ENCODE measurements at places on chromosomes 13 and 19.

GRCh38 chr19:5719274-5719960 is 529 bp downstream of the LONP1 start:
- DNase-seq = no peak

- no peak for DNase-seq
Measured at GRCh38 chr13:97496511-97496910, 62.5 kb downstream of the RAP2A start.

GRCh38 chr19:11355160-11356073 is at the start of gene PLPPR2:
TSS of gene PLPPR2 (plus strand) at chr19:11355432. CDS start at chr19:11357674, 2,242 bp downstream.
- DNase-seq = peak; percentile 90

- DNase-seq = no peak
Measured at GRCh38 chr13:72166102-72166650, 299.2 kb upstream of the DACH1 start.

- peak; percentile 83 for DNase-seq
Measured at GRCh38 chr19:7534531-7535046, 928 bp upstream of the PNPLA6 start.

DNA sequence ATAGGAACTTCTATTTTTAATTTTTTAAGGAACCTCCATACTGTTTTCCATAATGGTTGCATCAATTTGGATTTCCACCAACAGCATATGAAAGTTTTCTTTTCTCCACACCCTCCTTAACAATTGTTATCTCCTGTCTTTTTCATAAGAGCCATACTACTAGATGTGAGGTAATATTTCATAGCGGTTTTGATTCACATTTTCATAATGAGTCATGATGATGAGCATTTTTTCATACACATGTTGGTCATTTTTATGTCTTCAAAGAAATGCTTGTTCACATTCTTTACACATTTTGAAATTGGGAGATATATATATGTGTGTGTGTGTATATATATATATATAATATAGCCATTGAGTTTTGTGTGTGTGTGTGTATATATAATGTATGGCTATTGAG is 420.3 kb upstream of the PCDH9 start:
- DNase-seq = no peak

DNA sequence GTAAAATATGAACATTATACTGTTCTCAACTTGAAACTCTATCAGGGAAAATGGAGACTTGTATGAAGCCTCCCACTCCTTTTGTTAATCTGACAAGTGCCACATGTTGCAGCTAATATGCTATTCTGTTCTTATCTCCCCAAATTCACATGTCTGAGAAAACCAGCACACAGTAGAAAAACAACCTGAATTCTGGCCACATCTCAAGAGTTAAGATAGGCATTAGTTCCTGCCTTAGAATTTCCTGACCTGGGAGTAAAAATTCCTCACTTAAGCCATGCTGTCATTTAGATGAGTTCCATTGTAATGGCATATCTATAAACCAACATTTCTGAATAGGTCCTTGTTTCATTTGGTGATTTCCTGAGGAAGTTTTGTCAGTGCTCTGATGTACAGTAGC is 1098.5 kb downstream of the EFNB2 start:
- no peak for DNase-seq

DNA sequence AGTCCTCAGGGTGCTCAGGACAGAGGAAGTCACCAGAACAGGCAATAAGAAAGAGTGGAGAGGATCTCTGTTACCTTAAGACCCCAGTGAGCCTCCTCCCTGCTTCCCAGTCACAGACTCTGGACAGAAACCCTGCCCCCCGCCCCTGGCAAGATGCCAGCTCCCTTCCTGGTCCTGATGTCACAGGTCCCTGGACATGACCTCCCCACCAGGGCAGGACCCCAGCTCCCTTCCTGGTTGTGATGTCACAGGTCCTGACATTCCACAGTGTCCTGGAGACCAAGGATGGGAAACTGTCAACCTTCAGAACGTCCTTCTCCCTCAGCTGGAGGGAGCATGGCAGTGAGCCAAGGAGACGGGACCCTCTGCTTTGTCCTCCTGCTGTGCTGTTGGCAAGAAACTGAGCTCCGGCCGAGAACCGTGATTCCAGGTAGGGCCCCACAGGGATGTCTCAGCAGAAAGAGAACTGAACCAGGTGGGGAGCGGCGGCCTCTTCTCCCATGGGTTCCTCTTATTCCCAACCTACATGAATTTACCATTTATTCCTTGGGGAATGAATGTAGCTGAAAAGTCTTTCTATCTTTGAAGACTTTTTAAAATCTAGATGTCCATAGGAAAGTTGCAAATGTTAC is at the start of gene SPACA7:
SPACA7 (plus strand) TSS at position 306 of the 632 bp plus-strand sequence; CDS start at position 337, 31 bp downstream.
- DNase-seq = no peak

GRCh38 chr13:110850840-110851239 is 64.0 kb downstream of the ANKRD10 start:
- DNase-seq = no peak

- no peak for DNase-seq
Measured at GRCh38 chr13:80866921-80867320, 526.0 kb upstream of the SPRY2 start.

- DNase-seq = peak; percentile 55
Measured at GRCh38 chr19:34041925-34042521, 130.3 kb upstream of the LSM14A start.

DNA sequence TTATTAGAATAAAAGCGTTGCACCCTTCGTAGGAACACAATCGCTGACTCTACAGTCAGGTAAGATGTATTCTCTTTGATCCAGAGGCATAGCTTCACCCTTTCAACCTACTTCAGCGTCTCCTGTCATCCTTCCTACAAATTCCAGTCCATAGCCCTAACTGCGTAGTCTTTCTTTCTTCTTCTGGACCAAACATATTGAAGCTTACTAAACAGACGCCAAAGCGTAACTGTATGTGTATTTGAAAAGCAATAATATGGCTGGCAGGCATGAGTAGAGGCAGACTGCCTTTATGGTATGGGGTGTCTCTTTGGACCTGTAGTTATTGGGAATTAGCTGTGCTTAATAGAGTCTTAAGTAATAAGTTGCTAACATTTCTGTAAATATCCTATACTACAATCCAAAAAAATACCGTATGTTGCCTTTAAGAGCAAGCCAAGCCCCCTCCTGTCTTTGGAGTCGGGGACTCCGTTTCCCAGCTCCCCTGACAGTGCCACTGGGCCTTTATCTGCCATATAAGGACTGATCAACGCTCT is 392 bp upstream of the ZNF548 start:
- no peak for DNase-seq

DNA sequence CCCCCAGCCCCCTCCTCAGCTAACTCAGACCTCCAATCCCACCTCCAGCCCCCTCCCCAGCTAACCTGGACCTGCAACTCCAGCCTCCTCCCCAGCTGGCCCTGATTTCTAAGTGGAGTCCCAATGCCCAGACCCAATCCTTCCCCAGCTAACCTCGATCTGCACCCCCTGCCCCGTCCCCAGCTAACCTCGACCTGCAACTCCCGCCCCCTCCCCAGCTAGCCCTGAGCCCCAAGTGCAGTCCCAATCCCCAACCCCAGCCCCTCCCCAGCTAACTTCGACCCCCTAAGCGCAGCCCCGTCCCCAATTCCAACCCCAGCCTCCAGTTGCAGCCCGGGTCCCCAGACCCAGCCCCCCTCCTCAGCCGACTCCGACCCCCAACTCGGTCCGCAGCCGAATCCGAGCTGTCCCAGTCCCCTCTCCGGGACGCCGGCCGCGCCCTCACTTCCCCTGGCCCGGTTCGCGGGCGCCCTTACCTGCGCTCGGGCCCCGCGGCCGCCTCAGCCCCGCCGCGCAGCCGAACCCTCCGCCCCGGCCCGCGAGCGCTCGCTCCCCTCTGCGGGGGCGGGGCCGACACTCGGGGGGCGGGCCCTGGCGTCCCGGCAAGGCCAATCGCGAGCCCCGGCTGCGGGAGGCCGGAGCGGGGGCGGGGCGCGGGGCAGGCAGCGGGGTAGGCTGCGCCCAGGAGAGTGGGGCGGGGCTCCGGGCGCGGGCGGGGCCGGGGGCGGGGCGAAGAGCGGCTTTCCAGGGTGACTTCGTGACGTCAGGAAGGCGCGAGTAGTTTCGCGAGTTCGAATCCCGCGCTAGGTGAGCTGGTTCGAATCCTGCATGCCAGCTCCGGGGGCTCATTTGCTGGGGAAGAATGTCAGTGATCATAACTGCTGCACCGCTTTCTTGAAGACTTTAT is at the start of gene GNG7:
GNG7 (minus strand) TSS at position 525 of the 907 bp plus-strand sequence. CDS start 182,006 bp downstream, outside the sequence.
- peak; percentile 95 for DNase-seq

DNA sequence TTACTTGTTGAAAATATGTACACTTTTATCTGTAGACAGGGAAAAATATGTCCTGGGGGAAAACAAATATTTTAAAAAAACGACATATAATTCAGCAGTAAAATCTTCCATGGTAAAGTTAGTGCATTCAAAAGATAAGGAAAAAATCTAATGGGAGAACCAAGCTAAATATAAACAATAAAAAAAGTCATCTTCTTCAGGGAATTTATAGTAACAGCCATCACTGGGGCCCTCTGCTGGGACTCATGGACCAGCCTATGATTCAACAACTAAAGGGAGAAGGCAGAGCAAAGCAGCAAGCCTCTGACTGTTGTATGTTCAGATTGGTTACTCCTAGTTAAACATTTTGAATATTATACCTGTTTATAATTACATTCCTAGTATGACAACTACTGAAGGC is 93.0 kb downstream of the ITGBL1 start:
- DNase-seq = no peak

- DNase-seq = no peak
Measured at GRCh38 chr13:48515732-48516131, 17.1 kb downstream of the RCBTB2 start.

DNA sequence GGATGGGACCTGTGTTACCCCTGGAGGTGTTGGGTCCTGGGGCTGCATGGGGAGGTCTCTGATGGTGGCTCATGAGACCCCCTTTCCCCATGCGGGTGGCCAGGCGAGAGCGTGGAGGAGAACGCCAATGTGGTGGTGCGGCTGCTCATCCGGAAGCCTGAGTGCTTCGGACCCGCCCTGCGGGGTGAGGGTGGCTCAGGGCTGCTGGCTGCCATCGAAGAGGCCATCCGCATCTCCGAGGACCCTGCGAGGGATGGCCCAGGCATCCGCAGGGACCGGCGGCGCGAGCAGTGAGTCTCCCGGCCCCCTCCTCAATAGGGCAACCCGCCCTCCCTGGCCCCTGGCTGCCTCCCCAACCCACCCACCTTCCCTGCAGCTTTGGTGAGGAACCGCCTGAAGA is 66.0 kb downstream of the RYR1 start:
- DNase-seq = no peak

- peak; percentile 69 for DNase-seq
Measured at GRCh38 chr19:54517483-54517882, 14.9 kb downstream of the LAIR2 start.

- DNase-seq = no peak
Measured at GRCh38 chr13:26660185-26660584, 100.4 kb downstream of the GPR12 start.

DNA sequence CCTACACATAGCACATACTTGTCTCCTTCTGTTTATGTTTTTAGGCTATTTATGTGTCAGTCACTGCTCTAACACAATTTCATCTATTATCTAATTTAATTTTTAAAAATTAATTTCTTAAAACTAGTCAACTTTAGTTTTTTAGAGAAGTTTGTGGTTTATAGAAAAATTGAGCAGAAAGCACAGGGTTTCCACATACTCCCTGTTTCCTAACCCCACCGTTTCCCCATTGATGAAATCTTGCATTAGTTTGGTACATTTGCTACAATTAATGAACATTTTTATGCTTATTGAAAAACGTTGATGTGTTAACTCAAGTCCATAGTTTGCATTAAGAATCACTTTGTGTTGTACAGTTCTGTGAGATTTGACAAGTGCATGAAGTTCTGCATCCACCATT is 53.5 kb downstream of the TNFSF13B start:
- no peak for DNase-seq

DNA sequence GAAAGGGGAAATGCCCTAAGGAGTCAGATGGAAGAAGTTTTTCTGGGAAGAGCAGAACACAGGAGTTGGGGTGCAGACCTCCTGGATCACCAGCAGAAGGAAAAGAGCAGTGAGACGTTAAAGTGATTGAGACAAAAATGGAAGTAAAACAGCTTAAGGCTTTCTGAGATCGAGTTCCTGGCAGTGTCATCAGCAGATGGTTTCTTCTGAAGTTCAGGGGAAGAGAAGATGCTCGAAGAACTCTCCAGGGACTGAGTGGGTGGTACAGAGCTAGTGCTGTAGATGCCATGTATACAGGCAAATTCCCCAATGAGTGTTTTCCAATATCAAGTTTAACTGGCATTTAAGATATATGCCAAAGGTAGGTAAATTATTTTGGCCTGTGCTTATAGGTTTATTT is 272.2 kb upstream of the KLF12 start:
- DNase-seq = no peak

DNA sequence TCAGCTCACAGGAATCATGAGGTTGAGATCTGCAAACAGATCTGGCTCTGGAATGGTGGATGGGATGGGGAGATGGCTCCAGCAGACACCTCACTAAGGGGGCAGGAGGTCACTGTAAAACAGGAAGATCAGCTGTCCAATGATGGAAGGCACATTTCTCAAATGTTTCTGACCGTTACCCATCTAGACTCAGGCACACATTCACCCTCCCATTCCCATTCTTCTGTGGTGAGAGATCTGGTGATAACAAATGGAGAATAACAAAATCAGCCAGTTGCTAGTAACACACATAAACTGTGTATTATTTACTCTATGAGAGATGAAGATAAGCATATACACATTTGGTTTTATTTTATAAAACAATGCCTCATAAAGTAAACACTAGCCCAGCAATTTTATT is 235.9 kb downstream of the TSHZ3 start:
- DNase-seq = no peak

- DNase-seq = no peak
Measured at GRCh38 chr19:42121656-42122069, 10.6 kb downstream of the POU2F2 start.

- no peak for DNase-seq
Measured at GRCh38 chr19:10144361-10144760, 24.7 kb upstream of the EIF3G start.

DNA sequence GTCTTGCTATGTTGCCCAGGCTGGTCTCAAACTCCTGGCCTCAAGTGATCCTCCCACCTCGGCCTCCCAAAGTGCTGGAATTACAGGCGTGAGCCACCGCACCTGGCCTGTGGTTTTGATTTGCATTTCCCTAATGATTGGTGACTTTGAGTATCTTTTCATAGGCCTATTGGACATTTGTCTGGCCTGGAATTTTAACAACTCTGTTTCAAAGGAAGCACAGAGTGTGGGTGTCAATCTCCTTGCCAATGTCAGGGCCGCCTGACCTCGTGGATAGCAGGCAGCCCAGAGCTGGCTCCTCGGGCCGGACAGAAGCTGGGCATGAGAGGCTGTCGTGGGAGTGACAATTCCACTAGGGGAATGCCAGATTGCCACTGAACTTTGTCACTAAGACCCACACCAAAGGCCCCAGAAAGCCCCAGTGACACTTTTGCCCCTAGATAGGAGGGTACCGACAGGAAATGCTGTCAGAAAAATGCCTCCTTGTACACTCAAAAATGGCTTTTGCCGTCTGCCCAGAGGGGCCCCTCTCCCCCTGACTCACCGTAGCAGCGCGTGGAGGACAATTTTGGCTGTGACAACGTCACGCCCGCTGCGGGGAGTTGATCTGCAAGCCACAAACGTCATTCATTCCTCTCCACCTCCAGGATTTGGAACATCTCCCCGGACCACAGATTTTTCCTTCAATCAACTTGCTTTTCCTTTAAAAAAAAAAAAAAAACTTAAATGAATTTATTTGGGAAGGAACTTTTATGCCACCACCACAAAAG is 11.7 kb upstream of the ADGRE5 start:
- peak; percentile 65 for DNase-seq

- no peak for DNase-seq
Measured at GRCh38 chr13:105692769-105693168, 842.7 kb downstream of the EFNB2 start.
